Tongue (tissue), 3 donors: ENCODE measurements at places on chromosomes 12 and 14. TPM values are rescaled to one million over a fixed set of nuclear protein-coding genes. Genes with fewer than 3 reads are reported as not detected.

FAM90A1 gene
- total RNA-seq: not detected

KRT85 gene
- total RNA-seq: not detected

SRRM4 gene
- total RNA-seq: 0.31 TPM

TGFB3 gene
- total RNA-seq: 69.4 TPM

RNF10 gene
- total RNA-seq: 172 TPM

- DNase-seq: no peak
Measured at GRCh38 chr14:104357689-104358527, 219.5 kb downstream of the KIF26A start.

GRCh38 chr12:18135509-18135908 lies 45.5 kb upstream of the RERGL start:
- DNase-seq: no peak

- peak; percentile 61 for DNase-seq
Measured at GRCh38 chr14:21902561-21903181, 229.1 kb upstream of the OR4E1 start.

GRCh38 chr14:54857830-54858269 lies 44.8 kb downstream of the GCH1 start:
- DNase-seq: no peak

DNA sequence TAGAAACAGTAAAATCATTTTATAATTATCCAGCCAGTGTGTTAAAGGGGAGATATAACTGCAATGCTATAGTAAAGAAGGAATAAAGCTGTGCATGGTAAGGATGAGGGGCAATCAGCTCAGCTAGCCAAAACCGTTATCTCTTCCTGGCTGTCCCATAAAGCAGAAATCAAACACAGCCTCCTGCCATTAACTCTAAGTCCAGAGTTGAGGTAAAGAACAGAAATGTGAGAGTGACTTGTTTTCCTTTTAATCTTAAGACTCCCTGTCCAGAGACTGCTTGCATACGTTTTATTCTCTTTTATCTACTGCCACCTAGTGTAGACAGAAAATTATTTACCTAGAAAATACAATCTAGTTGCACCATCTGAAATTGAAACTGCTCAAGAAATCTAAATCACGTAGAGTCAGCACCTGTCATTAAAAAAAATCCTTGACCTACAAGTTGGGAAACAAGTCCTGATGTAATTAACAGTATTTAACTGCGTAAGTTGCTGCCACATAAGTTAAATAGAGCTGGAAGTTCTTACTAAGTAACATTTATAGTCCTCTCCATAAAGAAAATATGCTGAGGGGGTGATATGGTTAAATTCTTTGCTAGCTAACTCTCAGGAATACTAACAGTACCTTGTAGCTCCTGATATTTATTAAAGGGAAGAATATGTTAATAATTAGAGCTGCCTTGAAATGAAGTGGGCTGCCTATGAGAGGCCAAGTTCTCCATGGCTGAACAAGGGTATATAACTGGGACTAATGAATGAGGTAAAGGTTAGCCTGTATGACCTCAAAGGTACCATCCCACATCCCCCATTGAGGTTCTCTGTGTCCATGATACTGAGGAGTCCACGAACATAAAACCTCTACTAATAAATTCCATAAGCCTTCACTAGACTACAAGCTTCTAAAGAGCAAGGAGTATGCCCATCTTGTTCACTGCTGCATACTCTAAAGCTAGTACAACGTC lies 62.7 kb downstream of the GALNT4 start:
- peak; percentile 69 for DNase-seq

- DNase-seq: peak; percentile 41
Measured at GRCh38 chr14:61322799-61323290, 1.5 kb downstream of the PRKCH start.

DNA sequence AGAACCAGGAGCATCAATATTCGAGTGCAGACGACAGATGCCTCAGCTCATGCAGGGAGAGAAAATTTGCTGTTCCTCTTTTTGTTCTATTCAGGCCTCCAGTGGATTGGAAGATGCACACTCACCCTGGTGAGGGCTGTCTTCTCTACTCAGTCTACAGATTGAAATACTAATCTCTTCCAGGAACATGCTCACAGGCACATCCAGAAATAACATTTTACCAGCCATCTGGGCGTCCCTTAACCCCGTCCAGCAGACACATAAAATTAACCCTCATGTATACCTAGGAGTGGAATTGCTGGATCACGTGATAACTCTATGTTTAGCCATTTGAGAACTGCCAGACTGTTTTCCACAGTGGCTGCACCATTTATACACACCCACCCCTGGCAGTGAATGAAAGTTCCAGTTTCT lies 4.5 kb upstream of the OAS2 start:
- no peak for DNase-seq

- peak; percentile 95 for DNase-seq
Measured at GRCh38 chr14:52553671-52554575, 1.3 kb downstream of the GPR137C start.

DNA sequence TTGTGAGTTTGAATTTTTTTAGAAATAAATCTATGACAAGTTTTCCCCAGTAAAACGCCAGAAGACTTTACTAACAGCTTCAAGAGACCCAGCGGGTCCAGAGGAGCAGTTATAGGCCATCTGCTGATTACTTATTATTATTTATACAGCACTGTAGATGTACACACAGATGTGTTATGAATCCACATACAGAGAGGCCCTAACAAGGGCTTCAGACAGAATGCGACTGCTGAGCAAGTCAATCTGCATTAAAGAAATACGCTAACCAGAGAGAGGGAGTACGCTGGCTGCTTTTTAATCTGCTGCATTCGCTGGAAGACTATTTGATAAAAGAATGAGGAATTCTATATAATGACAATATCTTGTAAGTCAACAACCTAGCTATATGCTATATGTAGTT lies 32.5 kb downstream of the ATF7 start:
- peak; percentile 29 for DNase-seq

GRCh38 chr12:6632026-6632983 lies 3.5 kb downstream of the LPAR5 start:
- peak; percentile 59 for DNase-seq
